ENCODE measurements at places on chromosomes 5 and 9.

- DNase-seq, result no peak
Observed at GRCh38 chr9:3288686-3289085, 237.1 kb downstream of the RFX3 start.

DNA sequence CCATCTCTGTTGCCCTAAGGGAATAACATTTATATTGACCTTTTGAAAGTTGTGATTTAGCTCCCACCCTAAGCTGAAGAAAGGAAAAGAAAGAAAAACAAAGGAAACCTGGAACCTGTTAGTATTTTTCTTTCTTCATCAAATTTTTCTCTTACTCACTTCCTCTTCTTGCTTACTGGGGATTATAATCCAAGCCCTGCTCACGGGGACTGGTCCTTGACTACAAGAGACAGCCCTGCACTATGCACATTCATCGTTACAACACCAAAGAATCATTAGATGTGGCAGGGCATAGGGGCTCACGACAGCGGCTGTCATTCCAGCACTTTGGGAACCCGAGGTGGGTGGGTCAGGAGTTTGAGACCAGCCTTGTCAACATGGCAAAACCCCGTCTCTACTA is 37.8 kb upstream of the LPAR1 start:
- DNase-seq, result no peak

DNA sequence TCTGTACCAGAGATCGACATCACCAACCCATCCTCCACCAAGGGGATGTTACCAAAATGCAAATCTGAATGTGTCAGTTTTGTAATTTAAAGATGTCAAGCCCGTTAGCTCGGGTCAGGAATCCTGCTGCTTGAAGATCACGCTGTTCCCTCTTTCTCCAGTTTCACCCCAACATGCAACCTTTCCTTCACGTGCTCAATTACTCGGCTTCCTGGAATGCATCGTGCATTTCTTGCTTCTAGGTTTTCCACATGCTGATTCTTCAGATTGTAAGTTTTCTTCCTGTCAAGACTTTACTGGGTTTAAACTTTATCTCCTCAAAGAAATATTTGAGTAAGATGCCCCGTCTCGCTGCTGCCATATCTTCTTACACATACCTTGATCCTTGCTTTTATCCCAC is 209.5 kb upstream of the SNX2 start:
- DNase-seq, result no peak

DNA sequence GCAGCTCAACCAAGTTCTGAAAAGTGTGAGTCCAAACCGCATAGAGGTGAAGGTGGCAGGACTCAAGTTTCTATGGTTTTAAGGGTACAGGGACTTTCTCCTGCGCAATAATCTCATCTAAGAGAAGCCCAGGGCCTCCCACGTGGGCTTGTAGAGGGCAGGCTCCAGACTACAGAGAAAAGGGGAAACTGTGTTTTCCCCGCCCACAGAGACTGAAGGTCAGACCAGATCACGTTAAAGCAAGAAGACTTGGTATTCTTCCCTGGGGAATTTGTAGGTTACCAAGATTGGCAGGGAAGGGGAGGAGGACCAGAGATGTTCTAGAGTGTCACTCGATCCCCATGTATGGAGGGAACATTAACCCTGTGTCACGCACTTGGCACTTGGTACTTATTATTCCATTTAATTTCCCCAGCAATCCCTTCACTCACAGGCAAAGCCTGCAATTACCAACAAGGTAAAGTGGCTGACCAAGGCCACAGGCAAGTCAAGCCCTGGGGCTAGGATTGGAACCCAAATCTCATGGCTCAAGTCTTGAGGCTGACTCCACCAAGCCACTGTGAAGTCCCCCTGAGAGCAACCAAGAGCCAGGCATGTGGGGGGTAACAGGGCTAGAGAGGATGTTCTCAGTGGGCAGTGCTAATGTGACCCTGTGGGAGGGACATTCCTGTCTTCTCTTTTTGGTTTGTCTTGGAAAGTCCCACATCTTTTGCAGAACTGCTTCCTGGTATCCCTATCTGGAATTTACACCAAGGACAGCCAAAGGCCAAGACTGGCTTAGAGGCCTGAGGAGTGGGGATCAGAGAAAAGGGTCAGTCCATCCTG is 18.3 kb upstream of the NEK6 start:
- DNase-seq, result no peak

- DNase-seq, result no peak
Observed at GRCh38 chr5:65479527-65479926, 2.2 kb downstream of the ADAMTS6 start.

- DNase-seq, result no peak
Observed at GRCh38 chr5:141903261-141903660, 20.4 kb upstream of the DELE1 start.

DNA sequence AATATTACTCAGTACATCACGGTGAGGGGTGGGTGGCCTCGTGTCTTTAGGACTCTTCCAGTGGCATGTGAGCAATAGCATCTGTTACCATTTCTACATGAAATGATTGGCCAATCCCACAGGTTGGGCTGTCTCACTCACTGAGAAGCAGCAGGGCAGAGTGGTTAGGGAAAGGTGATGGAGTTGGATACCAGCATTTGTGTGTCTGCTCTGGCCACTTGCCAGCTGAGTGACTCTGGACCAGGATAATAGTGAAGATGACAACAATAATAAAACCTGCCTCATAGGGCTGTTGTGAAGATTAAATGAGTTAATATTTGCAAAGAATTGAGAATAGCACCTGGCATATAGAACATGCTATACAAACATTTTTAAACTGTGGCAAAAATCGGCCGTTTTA is 42.0 kb downstream of the IQGAP2 start:
- DNase-seq, result no peak

GRCh38 chr5:2163940-2164490 is 281.3 kb upstream of the IRX4 start:
- DNase-seq, result no peak

DNA sequence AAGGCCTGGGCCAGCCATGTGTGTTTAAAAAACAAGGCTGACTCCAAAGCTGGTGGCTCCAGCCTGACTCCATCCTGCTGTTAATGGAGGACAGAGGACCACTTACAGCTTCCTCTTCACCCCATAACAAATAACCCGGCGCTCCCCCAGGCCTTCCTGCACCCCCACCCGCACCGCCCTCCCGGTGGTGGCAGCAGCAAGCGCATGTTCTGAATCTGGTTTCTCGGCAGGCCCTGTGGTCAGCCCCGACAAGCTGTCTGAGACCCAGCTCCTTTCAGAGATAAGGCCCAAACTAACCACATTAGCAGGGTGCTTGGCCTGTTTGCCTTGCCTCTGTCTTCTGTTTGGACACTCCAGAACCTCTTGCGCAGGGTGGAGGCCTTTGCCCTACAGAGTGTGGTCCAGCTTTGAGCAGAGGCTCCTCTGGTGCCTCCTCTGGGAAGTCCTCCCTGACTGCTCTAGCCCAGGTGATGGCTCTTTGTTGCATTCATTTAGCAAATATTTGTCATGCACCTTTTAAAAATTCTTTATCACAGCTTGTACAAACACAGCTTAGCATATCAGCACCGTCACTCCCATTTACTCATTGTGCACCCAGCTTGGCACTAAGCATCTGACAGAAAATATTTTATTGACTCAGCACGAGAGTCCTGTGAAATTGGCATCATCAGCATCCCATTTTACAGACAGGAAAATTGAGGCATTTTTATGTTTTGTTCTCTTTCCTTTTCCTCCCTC is 78.4 kb downstream of the NDFIP1 start:
- DNase-seq, result no peak

GRCh38 chr5:134528556-134528955 is 3.1 kb downstream of the JADE2 start:
- no peak for DNase-seq

DNA sequence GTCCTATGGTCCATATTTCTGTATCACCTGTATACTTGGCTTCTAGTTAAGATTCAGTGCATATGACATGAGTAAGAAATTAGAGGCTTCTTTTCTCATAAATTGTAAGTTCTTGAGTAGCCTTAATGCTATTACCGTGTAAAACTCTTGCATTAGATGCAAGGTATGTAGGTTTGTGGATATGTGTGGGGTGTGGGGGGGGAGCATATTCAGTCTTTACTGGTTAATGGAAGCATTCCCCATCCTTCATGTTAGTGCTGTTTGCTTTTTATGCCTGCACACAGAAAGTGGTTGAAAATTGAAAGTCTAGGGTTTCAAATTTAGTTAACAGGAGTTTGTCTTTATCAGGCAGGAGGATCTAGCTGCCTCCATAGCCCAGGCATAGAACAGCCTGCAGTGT is 16.1 kb downstream of the RAI14 start:
- no peak for DNase-seq

- no peak for DNase-seq
Observed at GRCh38 chr5:132388244-132389050, 18.9 kb downstream of the SLC22A5 start.

DNA sequence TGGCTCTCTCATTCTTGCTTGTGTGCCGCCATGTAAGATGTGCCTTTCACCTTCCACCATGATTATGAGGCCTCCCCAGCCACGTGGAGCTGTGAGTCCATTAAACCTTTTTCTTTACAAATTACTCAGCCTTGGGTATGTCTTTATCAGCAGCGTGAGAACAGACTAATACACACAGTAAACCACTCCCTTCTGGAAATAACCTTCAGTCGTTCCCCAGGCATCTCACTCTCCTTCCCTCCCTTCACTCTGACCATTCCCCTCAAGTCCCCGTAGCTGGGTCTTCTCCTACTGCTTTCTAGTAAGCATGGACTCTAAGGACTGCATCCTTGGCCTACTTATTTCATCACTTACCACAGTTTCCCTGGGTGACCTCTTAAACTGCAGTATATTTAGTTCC is 493.9 kb downstream of the CCDC171 start:
- no peak for DNase-seq
